SHP77 (cell line): ENCODE measurements at places on chromosomes 1 and 21.
A peak's percentile ranks its signal among the peaks of the same experiment; 100 is the strongest.

DNA sequence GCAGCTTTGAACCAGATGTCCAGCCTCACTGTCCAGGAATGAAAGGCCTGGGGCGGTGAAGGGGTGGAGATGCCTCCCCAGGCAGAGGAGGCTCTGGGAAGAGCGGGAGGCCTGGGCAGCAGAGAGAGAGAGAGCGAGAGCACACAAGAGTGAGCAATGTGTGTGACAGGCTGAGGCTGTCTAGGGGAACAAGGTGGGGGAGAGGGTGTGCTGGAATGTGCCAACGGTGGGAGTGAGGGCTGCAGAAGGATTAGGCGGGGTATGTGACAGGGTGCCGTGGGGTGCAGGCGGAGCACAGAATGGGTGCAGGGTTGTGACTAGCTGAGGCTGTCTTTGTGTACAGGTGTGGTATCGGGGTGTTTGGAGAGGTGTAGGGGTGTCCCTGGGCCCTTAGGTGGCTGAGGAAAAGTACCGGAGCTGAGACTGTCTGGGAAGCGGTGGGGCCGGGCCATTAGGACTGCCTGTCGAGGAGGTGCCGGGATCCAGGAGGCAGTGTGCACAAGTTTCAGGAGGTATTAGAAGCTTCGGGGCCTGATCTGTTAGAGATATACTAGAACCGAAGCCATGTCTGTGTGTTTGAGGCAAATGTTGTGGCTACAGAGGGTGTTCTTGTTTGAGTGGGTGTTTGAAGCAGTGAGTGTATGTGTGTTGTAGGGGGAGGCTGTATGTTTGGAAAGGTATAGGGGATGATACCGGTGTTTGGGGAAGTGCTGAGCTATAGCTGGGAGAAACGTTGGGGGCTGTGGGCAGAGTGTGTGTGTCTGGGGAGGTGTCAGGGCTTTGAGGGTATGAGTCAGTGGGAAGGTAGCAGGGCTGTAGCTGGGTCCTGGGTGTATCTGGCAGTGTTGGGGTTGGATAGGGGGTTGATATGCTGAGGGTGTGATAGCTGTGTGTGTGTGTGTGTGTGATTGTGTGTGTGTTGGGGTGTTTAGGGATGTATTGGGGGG lies 9.1 kb downstream of the AHDC1 start:
- no peak for DNase-seq

GRCh38 chr1:200180821-200181220 lies 153.3 kb downstream of the NR5A2 start:
- DNase-seq: no peak

- no peak for DNase-seq
These were observed 29.3 kb upstream of the ACTRT2 start for GRCh38 chr1:2991753-2992495.

GRCh38 chr21:45112371-45112770 lies 38.0 kb downstream of the ADARB1 start:
- DNase-seq: no peak

DNA sequence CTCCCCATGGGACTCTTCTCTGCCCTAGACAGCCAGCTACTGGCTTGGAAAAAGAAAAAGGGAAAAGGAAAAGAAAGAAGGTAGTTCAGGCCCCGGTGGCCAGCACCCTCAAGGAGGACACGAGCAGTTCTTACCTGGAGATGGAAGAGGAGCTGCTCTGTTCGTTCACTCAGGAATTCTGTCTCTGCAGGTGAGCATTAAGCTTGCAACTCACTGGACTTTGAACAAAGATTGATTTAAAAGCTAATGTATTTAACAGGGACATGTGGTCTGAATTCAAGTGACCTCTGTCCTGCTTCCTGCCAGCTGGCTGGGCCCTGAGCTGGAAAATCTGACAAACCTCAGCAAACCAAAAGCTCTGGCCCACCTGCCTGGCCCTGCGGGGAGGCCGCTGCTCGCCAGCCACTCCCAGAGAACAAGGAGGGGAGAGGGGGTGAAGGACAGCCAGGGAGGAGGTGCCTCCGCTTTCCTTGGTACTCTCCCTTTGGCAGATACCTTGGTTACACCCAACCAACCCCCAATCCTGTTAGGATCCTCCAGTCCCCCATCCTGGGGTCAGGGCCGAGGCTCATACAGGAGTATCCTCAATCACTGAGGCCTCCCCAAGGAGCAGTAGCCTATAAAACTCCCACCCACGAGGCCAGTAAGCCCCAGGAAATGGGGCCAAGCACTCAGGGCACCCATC lies at the start of gene PDZK1:
PDZK1 (minus strand) TSS at position 186 of the 685 bp plus-strand sequence. CDS start 19,347 bp downstream, outside the sequence.
- DNase-seq: peak; percentile 18

DNA sequence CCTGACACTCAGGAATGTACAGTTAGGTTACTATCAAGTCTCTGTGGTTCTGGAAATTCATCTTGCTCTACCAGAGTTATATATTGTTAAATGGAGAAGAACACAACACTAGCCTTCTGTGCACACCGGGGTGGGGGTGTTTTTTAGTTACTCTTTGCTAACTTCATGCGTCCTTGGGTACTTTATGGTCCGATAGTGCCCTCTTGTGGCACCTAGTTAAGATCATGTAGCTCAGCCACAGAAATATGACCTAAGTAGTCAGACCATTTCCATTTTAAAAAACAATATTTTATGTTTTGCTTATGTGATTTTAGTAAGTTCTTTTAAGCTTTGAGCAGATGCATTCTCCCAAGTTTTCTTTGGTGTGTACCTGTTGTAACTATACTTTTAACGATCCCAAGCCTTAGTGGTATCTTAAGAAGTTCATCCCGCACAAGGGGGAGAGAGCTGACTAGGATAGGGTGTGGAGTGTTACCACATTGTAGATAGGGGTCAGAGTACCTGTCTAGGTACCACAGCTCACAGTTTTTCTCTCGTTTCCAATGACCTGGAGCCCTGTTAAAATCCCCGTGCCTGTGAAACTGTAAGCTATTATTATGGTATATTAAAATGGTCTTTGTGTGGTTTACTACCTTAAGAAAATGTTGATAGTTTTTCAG lies 20.6 kb upstream of the SH3D21 start:
- DNase-seq: peak; percentile 67

DNA sequence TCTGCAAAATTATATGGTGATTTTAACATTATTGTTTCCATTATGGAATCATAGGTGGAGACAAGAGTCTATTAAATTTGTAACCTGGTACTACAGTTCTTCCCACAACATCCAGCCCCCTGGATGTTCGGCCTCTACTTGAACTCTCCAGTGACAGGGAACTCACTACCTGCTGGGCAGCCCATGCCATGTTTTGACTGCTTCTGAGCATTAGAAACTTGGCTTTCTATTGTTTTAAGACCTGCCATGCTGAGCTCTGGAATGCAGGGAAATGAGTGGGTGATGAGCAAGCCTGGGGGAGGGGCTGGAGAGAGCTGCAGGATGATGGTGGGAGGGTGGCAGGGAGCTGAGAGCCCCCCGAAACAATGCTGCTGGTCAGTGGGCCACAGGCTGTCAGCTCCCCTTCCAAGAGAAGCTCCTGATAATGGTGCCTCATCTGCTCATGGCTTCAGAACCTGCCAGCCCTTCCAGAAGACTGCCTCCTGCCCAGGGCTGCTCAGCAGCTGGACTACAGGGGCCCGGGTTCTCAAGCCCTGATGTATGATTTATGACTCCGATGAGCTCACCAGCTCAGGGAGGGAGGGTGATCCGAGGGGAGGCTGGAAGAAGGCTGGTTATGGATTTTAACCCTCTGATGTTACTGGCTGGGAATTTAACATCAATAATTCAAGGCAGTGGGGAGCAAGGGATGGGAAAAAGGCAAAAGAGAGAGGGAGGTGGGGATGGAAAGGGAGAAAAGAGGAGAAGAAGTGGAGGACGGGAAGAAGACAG lies 205.0 kb downstream of the HIVEP3 start:
- DNase-seq: peak; percentile 67

DNA sequence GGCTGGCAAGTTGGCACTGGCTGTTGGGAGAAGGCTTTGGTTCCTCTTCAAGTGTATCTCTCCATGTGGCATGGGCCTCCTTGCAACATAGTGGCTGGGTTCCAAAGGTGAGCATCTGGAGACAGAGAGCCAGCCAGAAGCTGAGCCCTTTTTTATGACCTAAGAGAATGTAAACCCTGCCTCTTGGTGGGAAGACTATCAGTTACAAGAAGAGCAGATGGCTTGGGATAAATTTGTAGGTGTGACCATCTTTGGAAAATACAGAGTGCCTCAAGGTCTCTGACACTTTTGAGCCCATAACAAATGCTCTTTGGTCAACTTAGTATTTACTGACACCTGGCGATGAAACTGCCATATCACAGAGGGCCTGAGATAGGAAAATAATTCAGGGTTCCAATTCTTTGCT lies 31.4 kb upstream of the PRELP start:
- DNase-seq: no peak

DNA sequence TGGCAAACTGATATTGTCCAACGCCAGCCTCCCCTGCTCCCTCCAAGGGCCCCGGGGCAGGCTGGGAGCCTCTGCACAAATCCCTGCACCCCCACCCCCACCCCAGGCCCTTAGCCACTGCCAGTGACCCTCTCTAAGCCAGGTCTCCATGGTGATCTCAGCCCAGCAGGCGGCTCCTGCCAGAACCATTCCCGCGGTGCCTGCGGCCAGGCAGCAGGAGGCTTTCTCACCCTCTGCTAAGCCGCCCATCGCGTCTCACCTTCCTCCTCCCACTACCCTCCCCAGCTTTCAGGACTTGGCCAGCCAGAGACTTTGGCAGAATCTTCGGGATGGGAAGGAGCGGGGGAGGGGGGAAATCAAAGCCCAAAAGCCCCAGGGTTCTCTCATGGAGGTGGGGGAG lies 46.8 kb upstream of the WASF2 start:
- peak; percentile 22 for DNase-seq

DNA sequence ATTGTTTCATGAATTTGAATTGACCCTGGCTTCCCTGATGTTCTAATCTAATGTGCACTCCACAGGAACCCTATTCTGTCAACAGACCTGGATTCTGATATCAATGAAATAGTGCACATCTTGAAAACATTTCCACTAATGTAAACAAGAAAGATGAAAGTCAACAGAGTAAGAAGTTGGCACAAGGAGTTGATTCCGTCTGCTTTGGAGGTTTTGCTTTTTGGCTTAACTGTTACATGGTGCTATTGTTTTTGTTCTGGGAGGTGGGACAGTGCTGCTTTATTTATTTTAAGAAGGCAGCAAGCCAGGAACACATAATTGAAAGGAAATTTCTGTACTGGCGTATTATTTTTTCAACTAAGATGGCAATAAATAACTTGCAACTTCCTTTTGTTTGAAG lies 73.3 kb downstream of the LEPR start:
- no peak for DNase-seq

DNA sequence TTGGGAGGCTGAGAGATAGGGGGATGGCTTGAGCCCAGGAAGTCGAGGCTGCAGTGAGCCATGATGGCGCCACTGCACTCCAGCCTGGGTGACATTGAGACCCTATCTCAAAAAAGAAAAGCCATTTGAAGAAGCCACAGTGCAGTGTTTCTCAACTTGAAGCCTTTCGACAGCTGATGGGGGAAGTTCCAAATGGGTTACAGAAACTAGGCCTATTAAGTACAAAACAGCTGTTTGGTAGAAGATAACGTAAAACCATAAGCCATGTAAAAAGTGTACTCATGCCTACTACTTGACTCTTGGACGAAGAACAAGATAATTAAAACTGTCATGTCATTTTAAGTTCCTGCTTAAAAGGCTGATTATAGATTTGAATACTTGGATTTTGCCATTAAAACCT lies 16.6 kb downstream of the COPA start:
- no peak for DNase-seq

- DNase-seq: peak; percentile 94
These were observed 9.4 kb downstream of the LAPTM5 start for GRCh38 chr1:30748098-30748698.

- DNase-seq: no peak
These were observed 40.2 kb upstream of the NLRP3 start for GRCh38 chr1:247375747-247376146.

DNA sequence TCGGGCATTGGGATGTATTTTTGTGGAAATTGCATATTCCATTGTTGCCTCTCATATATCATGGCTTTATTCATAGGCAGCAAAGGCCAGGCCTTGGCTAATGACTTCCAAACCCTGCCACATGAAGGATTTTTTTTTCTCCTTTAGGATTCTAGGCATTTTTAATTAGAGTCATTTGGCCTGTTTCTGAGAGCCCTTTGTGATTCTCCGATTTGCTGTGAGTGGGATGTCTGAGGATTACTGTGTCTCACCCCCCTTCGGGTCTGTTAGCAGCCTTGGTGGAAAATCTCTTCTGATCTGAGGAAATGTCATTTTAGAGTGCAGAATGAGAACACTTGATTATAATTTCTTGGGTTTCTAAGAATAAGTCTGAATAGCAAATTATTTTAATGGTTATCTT lies 253.5 kb downstream of the NTNG1 start:
- DNase-seq: no peak

DNA sequence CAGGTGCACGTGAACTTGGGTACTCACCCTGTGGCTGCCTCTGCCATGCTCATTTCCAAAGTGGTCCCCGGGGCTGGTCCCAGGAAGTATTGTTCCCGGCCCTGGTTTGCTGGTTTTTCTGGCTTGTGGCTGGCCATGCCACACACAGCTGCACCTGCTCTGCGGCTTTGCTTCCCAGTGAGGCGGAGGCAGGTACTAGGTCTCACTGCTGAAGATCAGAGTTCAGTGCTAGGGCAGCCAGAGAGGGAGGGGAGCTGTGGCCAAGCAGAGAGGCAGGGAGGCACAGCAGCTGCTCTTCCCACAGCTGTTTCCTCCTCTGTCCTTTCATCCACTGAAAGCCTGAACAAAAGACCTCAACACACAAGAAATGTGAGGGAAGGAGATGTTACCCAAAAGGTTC lies 30.5 kb downstream of the ENO1 start:
- DNase-seq: peak; percentile 65

GRCh38 chr1:89873770-89874169 lies 52.9 kb downstream of the LRRC8D start:
- no peak for DNase-seq

- peak; percentile 62 for DNase-seq
These were observed 253.9 kb downstream of the DUSP10 start for GRCh38 chr1:221487781-221488524.

DNA sequence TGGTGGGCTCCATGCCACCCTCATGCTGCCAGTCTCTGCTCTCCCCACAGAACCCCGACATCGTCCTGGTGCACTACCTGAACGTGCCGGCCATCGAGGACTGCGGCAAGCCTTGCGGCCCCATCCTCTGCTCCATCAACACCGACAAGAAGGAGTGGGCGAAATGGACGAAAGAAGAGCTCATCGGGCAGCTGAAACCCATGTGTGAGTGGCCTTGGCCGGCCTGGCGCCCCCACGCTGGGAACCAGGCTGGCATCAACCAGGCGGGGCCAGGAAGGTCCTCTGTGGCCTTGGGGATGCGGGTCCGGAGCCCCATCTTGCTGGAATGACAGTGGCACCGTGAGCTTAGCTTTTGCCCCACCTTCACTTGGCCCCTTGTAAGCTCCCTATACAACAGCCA lies 130.7 kb upstream of the VAMP3 start:
- DNase-seq: no peak
